Renal cortex interstitium (tissue), 15 donors: ENCODE measurements at places on chromosomes 1 and 21.

GRCh38 chr1:155052439-155053395, 1.6 kb downstream of the ADAM15 start:
- DNase-seq = no peak

- no peak for DNase-seq
Measured at GRCh38 chr1:32933742-32934322, 30.8 kb downstream of the RNF19B start.

DNA sequence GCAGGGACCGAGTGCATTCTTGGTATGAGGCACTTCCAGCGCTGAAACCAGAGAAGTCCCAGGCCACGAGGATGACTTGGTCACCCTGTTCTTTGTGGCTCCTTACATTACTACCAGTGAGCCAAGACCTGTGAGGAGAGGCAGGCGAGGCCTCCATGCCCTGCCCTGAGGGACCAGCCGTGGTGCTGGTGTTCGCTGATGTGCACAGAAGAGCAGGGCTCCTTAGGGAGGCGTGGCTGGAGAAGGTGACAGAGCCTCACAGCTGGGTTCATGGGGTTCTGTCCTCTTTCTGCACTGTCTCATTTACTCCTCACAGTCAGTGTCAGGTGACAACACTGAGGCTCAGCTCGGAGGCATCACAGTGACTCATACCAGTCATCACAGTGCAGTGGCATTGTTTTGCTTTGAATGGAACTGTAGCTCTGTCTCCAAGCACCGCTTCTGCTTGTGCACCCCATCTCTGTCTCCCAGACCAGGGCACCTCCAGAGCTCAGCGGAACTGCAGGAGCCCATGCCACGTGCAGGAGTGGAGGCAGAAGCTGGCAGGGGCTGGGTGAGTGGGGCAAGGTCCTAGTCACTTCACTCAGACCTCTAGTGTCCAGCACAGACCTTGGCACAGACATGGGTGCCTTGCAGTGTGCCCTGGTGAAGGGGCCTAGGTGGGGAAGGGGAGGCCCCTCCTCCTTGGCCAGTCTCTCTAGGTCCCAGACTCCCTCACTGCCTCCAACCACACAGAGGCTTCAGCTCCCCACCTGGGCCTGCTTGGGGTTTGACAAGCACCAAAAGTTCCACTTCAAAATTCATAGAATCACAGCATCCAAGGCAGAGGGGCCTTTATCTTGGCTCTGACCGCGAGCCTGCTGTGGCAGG, 310.9 kb downstream of the MATN1 start:
- no peak for DNase-seq

DNA sequence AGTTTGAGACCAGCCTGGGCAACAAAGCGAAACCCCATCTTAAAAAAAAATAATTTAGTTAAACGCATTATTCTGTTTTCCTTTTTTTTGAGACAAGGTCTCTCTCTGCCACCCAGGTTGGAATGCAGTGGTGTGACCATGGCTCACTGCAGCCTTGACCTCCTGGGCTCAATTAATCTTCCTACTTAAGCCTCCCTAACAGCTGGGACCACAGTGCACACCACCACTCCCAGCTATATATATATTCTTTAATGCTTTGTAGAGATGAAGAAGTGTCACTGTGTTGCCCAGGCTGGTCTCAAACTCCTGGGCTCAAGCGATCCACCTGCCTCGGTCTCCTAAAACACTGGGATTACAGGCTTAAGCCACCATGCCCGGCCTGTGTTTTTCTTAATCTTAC, 7.7 kb upstream of the KLF17 start:
- no peak for DNase-seq

DNA sequence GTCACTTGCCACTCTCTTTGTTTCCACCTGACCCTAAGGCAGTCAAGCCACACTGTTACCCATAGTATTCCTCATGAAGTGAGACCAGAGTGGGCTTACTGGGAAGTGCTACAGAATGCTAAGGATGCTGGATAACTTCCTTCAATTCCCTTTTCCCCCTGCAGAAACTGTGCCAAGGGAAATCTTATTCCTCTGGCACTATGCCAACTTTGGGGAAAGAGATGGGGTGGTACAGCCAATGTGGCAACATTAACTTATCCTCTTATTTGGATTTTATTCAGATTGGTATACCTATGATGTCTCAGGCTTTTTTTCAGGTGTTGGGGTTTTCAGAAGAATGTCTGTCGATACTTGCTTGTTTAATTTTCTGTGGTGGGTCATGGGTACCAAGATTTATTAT, 599.4 kb upstream of the PBX1 start:
- DNase-seq = no peak

GRCh38 chr21:16250273-16250672, 520.5 kb downstream of the USP25 start:
- DNase-seq = no peak

DNA sequence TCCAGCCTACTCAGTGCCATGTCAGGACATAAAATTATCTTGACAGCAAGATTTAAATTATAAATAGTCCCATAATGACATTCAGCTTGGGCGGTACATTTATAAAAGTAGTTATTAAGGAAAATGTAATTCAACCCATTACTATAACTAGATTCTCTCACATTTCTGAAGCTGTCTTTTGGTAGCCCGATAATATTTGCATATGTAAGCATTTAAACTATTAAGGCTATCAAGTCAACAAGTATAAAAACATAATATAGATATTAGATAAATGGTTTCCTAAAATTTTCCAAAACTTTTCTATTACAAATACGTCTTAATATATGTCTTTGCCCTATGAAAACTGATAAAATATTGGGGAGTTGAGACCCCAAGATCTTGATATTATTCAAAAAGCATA, 21.6 kb upstream of the GPR52 start:
- DNase-seq = no peak

DNA sequence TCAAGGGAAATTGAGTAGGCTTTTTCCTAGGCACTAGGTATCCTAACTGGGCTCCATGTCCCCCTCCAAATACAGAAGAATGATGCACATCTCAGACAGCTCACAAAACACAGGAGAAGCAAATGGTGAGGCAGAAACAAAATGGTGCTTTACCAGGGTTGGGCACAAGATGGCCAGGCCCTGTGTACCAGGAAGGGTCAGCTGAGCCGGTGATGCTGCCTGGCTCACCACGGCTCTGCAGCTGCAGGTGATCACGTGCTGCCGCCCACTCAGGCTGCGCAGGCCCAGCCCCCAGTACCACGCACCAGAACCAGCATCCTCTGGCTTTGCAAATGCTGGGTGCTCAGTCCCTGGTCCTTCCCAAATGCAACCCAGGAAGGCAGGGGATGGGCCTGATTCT, 993 bp upstream of the DSCAM start:
- DNase-seq = no peak

DNA sequence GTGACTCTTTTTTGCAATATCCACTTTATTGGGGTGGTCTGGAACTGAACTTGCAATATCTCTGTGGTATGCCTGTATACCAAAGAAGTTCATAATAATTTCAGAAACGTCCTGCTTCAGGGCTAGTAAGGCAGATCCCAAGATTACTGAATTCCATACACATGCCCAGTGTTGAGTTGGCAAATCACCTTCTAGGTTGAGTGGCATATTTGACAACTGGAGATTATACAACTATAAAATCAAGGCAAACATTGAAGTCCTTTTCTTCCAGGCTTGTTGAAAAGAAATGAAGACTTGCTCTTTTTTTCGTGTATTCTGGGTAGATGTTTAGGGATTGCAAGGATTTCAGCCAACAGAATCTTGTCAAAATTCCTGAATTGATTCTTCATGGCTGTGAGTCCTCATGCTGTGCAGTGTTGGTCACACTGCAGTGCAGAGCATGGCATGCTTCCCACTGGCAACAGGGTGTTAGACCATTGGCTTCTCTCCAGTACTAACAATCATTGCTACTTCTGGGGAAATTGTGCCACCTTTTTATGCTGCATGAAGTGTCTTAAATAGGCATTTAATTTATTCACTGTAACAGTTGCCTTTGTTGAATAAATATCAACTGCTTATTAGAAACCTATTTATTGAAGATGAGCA, 367.1 kb upstream of the ADGRL4 start:
- no peak for DNase-seq

GRCh38 chr21:14124266-14124665, 86.5 kb downstream of the LIPI start:
- no peak for DNase-seq

- DNase-seq = no peak
Measured at GRCh38 chr1:57674801-57675200, 250.9 kb upstream of the DAB1 start.

DNA sequence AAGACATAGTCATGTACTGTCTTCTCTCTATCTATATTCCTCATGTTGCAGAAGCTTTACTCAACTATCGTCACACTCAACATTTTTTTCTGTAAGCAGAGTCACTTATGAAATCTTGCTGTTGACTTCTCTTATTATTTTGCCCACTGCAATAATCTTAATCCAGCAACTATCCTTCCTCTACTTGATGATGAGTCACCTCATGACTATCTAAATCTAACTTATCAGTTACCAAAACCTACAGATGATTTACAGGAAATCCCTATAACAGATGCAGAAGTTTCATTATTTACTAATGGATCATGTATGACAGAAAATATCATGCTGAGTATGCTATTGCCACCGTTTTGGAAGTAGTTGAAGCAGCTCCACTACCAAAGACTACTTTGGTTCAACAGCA, 378.9 kb downstream of the DUSP10 start:
- DNase-seq = no peak

DNA sequence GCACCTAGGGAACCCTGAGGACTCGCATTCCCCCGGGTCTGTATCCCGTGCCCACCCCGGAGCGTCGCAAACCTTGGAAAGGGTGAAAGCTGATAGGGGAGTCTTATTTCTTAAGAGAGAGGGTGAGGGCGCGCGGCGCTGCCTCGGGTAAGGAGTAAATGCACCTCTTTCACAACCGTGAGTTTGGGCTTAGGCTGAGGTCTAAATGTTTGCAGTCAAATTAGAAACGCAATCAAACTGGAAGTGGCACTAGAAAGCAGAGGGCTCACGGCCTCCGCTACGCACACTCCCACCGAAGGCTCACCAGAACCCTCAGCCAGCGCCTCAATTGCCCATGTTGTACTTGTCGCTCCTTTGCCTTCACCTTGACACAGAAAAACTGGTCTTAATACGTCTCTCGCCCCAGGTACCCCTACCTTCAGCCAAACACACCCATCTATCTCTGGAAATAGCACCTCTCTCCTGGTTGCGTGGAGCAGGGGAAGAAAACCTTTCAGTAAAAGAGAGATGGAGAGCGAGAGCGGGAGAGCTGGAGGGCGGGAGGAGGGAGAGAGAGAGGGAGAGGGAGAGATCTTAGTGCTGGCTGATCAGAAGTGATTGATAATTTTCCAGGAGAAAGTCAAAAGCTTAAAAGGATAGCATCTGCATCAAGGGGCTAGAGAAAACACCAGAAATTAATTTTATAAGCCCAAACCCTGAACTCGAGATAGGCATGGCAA, 1.7 kb upstream of the HLX start:
- no peak for DNase-seq

- DNase-seq = no peak
Measured at GRCh38 chr1:181079382-181079781, 9.1 kb upstream of the IER5 start.

GRCh38 chr1:50969611-50970508, at the start of gene CDKN2C:
Gene CDKN2C, plus strand, starts transcription at chr1:50970245. Its CDS starts 124 bp downstream, at chr1:50970369.
- no peak for DNase-seq

- DNase-seq = no peak
Measured at GRCh38 chr1:64572222-64572900, 102.4 kb downstream of the CACHD1 start.

DNA sequence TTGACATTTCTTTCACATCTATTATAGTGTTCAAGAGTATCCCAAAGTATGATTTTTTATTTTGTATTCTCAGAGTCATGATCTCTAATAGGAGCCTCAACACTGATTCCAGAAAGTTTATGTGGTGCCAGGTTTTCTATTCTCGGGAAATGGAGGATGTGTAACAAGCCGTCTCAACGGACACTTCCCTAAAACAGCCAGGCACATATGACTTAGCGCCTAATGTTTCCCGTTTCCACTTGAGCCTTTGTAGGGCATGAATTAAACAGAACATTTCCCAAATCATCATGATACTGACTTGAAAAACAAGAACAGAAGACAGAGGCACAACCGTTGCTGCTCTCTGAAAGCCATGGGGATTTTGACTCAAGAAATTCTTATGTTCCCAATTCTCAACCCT, 8.0 kb downstream of the CYYR1 start:
- no peak for DNase-seq

DNA sequence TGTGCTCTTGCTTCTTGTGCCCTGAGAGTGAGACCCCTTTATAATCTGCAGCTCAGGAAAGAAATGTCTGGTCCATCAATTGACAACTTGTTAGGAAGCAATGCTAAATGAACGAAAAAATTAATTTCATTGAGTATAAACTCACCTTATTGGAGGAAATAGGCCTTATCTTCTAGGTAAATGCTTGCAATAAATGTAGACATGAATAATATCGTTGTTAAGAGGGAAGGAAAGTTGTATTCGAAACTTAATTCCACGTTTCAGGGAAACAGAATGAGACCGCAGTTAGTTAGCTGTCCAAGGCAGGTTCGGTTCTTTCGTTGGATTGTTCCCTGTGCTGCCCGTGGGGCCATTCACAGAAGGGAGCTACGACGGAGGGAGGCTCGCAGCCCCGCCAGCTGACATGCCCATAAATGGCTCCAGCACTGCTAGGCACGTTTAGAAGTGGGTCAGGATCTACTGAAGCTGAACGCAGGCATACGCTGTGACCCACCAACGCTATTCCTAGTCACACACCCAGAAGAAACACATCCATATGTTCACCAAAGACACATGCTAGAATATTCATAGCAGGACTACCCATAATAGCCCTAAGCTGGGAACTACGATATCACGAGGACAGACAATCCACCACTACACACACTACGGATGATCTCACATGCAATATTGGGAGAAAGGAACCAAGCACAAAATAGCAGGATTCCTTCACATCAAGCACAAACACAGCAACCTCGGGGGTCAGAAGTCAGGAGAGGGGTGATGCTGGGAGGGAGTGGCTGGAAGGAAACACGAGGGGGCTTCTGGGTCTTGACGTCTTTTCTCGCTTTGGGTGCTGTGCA, 56.2 kb upstream of the LBR start:
- no peak for DNase-seq

- DNase-seq = no peak
Measured at GRCh38 chr21:42532466-42533181, 19.0 kb downstream of the SLC37A1 start.
